ENCODE measurements at places on chromosomes 7 and 10. TPM values are rescaled to one million over a fixed set of nuclear protein-coding genes. Genes with fewer than 3 reads are reported as not detected.
A peak's percentile ranks its signal among the peaks of the same experiment; 100 is the strongest.

- no peak for DNase-seq
Measured at GRCh38 chr7:156589808-156590207, 50.8 kb upstream of the RNF32 start.

DNA sequence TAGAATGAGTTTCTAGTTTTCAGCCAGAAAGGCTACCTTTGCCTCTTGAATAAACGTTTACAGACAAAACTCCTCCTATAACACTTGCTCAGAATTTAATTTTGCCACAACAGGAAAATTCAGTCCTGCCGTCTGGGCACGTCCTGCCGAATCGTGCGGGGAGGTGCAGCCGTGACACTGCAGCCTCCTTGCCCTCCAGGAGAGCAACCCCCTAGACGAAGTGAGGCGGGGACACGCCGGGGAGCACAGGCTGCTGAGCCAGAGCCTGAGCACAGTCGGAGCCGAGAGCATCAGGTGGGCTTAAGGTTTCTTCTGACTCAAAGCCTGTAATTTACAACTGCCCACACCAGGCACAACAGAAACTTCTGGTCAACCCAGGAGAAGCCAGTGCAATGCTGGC is 102.3 kb downstream of the DYNC2I1 start:
- DNase-seq, result no peak

DNA sequence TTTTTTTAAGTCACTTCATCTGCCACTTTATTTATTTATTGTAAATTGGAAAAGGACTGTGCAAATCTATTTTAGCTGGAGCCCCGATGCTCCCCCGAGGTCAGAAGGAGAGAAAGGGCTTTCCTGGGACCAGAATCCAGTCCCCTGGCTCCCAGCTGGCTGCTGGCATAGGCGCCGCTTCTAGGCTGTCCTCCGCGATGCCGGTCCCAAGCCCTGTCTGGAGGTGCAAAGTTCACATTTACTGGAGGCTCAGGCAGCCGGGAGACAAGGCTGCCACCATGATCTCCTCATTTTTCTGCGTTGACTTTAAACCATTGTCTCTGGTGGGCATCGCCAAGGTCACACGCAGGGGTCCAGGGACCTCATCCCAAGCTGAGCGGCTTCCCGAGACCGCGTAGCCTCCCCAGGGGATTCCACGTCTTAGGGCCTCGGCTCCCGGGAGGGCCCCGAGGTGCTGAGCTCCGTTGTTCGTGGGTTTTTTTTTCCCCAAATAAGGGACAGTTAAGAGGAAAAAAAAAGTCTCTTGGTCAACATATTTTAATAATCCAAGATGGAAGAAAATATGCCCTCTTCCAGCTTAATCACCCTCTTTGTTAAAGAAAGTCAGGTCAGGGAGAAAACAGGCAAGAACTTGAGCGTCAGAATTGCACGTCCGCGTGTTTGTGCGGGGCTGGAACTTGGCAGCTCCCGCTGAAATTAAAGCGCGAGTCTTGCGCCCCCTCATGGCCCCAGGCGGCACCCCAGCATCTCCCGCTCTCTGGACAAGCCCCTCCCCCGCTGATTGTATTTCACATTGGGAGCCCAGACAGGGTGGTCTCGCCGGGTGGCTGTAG is 11.9 kb downstream of the RGR start:
- peak; percentile 57 for DNase-seq

DNA sequence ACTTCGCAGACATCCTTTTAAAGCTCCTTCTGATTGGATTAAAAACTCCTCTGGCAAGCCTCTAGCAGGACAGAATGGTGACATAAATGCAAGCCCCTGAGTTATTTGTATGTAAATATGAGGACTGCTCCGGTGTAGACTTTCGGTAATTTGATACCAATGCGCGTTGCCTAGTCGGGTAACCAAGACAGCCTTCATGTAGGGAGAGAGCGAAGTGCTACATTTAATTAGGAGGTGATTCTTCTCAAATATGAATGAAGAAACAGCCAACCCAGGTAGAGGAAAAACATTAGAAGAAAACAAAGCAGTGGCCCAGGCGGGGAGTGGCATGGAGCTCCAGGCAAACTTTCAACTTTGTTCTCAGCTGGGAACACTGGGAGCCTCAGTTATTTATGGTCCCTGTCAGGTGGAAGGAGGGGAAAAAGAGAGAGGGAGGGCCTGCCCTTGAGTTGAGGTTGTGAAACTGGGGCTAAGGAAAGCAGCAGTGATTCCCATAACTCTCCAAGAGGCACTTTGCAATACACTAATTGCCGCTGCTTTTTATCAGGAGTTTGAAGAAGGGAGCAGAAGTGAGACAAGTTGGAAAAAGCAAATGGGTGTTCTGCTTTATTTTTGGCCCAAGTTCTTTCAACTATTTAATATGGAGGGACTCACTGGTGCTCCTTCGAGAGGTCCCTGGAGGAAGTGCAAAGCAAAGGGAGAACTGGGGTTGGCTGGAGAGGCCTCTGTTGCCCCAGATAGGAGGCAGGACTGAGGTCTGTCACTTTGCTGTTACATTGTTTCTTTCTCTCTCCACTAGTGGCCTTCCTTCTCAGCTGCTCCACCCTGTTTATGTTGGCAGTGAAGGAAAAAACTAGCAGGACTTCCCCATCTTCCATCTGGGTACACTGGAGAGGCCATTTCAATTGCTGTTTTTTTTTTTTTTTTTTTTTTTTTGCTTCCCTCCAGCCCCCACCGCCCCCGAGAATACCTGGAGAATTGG is 234.6 kb upstream of the CCDC6 start:
- no peak for DNase-seq

TMEM229A gene
- not detected for total RNA-seq

GRCh38 chr7:114375907-114376306 is 38.7 kb upstream of the FOXP2 start:
- DNase-seq, result peak; percentile 17

CCDC3 gene
- total RNA-seq, result 1.1 TPM

GRCh38 chr10:119319161-119319919 is 112.0 kb downstream of the GRK5 start:
- DNase-seq, result peak; percentile 22

DNA sequence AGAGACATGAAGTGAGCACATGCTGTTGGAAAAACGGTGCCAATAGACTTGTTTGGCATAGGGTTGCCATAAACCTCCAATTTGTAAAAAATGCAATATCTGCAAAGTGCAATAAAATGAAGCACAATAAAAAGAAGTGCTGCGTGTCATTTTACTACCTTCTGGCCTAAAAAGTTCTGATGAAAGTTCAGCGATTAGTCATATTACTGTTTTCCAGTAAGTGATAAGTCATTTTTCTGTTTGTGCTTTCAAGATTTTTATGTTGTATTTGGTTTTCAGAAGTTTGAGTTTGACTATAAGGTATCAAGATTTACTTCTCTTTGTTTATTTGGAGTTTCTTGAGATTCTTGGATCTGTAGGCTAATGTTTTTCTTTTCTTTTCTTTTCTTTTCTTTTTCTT is 16.8 kb downstream of the AOAH start:
- DNase-seq, result no peak

CHAT gene
- not detected for total RNA-seq

- DNase-seq, result no peak
Measured at GRCh38 chr10:20986049-20986448, 88.9 kb upstream of the NEBL start.

DNA sequence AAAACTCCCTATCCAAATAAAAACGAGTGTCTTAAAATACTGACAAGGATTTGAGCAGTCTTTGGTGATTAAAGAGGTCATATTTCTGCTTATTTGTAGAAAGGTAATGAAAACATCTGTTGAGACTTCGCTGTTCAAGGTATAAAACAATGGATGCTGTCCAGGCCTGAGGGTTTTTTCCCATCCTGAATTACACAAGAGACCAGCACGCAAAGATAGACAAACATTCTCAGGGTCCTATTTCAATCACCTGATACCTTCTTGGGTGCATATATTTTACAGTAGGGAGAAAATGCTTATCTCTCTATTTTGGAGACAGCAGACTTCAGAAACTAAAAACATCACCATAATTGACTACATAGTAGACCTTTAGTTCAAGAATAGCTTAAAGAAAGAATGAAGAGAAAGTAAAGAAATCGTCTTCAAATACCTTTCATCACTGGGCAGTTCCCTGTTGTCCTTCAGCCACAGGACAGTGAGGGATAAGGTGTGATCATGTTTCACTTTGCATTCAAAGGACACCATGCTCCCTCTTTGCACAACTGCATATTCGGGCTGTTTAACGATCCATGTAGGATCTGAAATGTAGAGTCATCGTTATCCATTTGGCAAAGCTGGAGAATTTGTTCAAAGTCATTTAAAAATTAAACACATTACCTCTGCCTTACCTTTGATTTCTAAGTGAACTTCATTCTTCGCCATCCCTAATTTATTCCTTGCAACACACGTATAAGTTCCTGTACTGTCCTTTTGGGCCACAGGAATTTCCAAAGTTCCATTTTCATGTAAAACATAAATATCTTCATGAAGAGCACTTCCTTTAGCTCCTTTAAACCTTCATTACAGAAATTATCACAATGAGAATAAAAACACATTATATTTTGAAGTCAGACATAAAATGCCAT is 63.7 kb upstream of the LAMB4 start:
- no peak for DNase-seq

DNA sequence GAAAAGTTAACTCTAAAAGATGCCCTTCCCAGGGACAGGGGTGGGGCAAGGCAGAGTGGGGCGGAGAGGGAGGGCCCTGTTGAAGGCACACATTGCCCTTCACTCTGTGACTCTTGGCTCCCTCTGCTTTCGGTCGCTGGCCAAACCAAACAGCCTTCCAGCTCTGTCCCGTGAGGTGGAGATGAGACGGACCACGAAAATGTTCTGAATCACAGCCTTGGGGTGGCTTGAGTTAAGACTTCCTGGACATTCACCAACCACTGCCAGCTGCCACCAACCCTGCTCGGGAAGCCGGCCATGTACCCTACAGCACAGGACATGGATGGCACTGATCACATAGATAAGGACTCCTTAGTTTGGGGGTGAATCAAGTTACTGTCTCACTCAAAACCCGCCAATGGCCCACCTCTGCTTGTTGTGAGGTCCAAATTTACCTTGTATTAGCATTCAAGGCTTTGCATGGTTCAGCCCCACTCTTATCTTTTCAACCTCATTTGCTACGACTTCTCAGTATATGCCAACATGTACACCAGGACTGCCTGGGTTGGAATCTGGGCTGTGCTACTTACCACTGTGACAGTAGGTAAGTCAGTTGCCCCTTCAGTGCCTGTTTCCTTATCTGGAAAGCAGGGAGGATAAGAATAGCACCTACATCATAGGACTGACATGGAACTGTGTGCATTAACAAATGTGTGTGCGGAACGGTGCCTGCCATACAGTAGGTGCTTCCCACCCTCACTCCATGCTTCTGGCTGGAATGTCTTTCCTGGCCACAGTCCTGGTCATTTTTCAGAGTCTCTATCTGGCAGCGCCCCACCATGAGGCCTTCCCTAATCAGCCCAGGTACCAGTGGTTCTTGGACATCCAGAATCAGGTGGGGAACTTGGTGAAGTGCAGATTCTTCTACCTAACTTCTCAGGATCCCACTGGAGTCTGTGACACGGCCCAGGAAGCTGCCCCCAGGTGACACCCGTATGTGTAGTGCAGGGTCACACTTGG is 28.0 kb downstream of the ITPRIP start:
- DNase-seq, result peak; percentile 81

DNA sequence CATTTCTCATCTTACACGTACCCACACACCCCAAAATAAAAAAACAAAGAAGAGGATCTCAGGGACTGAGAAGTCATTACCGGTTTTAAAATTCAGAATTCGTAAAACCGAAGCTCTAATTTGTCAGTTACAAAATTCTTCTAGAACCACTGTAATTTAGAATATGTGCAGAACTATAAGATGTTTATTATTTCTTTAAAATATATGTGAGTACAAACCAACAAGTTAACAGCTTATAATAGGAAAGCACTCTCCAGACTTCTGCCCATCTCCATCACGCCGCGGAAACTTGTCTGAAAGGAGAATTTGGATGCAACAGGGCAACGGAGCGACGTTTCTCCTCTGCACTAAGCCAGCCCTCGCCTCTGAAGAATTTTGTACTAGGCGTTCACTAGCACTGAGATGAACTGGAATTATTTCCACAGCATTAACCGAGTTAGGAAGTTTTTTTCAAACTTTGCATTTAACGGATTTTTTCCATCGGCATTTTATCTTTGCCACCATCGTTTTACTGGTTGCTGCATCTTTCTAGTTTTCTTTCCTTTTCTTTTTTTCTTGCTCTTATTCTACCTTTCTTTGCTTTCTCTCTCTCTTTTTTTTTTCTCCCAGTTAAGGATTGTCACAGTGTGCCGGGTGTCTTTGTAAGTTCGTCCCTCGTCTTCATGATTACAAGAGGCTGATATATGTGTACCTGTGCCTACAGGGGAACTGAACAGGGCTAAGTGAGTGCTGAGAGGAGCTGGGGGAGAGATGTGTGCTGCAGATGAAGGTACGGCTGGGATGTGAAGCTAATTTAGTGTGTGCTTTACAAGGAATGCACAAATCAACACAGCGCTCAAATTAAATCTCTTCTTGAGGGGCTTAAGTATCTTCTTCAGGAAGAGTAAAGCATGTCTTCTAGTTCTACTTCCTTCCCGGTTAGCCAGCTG is 295.9 kb upstream of the NFE2L3 start:
- peak; percentile 67 for DNase-seq

PNLIPRP3 gene
- 0.17 TPM for total RNA-seq

- no peak for DNase-seq
Measured at GRCh38 chr7:122482212-122482611, 177.7 kb upstream of the FEZF1 start.

GRCh38 chr10:78255796-78256638 is 222.4 kb downstream of the RPS24 start:
- peak; percentile 90 for DNase-seq

SGCE gene
- total RNA-seq, result 31.5 TPM

- peak; percentile 76 for DNase-seq
Measured at GRCh38 chr7:29865526-29865925, 59.2 kb downstream of the WIPF3 start.

- no peak for DNase-seq
Measured at GRCh38 chr10:14024329-14025202, 306.2 kb downstream of the FRMD4A start.

GRCh38 chr7:108417926-108418325 is 38.3 kb downstream of the NRCAM start:
- DNase-seq, result no peak

- peak; percentile 36 for DNase-seq
Measured at GRCh38 chr7:87564296-87564963, 36.3 kb downstream of the ABCB1 start.

DNA sequence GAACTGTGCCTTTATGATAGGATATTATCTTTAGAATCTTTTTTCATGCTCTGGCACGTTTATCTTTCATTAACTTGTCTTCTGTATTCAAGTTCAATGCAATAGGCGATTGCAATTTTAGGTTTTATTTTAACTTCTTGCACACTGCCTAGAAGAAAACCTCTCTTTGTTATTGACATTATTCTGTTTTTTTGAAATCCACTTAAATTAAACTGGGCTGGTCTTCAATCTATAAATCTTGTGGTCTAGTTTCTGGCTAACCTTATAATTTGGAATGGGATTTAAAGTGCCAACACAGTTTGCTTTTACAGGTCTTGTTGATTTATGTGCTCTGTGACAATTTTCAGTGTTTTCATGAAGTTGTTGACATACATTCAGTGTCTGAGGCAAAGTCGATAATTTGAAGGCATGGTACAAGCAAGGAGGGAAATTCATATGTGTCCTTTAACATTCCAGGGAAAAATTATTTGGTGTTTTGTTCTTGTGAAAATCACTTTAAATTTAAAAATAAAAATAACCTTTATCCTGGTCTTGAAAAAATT is 240.9 kb downstream of the KIAA1217 start:
- no peak for DNase-seq

- DNase-seq, result no peak
Measured at GRCh38 chr7:127632276-127632910, 14.5 kb upstream of the PAX4 start.

- no peak for DNase-seq
Measured at GRCh38 chr10:20142311-20142710, 326.1 kb downstream of the PLXDC2 start.

GPNMB gene
- total RNA-seq, result 14.5 TPM
